NCI-H1694 treated with DMSO at 0.1 percent for 48 hours (cell line): ENCODE measurements at places on chromosomes 2 and 18.

DNA sequence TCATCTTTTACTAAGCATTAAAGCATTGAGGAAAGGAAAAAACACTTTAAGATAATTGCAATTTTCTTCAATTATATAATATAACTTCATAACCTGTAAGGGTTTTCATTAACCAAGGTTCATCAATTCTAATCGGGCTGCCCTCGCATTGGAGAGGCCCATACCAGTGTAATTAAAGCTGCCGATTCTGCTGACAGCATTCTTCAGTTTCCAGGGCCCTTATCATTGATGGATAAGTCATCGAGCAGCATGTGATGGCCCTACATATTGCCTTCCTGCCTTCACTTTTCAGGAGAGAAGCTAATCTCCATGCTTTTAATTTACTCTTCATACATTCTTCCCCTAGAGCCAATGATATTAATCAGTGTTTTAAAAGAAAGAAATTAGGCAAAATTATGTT is 92.0 kb downstream of the NCKAP5 start:
- DNase-seq, result no peak

GRCh38 chr18:34695310-34695709 is 14.8 kb upstream of the DTNA start:
- no peak for DNase-seq

DNA sequence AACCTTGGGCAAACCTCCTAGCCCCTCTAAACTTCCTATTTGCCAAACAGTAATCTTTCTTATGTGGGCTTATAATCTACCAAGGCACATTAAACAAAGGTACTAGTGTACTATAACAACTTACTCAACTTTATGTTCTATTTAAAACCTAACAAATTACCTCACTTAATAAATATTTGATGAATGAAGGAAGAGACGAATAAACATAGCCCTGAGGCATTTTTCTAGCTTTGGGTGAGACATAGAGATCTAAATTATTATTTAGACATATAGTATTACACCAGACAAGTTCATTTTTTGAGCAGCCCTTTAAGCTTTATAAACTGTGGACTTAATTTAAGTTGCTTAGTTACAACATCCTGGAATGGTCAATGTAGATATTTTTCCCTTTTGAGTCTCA is 104.6 kb downstream of the UNC80 start:
- no peak for DNase-seq

DNA sequence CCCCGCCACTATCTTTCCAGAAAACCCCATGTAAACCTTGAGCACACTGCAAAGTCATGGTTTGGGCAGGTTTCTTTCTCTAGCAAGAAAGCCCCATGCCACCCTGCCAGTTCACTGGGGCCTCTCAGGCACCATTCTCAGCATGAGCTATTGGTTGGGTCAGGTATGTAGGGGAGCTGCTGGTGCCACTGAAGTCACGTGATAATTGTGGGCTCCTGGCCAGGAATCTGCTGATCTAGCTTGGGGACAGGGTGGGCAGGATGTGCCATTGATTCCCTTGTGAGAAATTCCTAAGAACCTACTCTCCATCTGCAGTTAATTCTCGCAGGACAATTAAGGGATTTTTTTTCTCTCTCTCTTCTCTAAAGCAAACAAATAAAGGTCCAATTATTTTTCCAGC is 26.5 kb upstream of the HNMT start:
- DNase-seq, result no peak

DNA sequence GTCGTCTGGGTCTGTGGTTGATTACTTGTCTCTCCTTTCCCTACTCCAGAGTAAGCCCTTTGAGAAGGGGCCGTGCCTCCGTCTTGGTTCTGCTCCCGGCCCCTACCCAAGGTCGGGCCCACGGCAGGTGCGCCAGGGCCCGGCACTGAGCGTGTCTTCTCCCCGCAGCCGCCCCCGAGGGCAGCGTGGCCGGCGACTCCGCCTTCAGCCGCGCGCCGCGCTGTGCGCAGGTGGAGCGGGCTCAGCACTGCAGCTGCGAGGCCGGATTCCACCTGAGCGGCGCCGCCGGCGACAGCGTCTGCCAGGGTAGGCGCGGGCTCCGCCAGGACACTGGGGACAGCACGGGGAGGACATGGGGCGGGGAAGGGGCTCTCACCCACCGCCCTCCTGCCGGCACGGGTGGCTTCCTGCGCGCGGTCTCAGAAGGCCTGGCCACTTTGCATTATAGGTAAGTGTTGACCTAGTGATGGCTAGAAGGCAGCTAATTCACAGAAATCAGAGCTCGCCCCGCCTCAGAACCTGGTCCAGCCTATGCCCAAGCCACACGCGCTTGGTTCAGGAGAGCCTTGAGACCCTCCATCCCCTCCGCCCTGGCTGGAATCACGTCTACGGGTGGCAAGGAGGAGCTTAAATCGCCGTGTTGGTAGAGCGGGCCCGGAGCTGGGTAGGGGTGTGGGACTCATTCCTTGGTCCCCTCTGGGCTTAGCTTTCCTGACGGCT is 43.5 kb downstream of the FBLN7 start:
- DNase-seq, result no peak

GRCh38 chr2:158079672-158080071 is 22.0 kb upstream of the UPP2 start:
- no peak for DNase-seq

DNA sequence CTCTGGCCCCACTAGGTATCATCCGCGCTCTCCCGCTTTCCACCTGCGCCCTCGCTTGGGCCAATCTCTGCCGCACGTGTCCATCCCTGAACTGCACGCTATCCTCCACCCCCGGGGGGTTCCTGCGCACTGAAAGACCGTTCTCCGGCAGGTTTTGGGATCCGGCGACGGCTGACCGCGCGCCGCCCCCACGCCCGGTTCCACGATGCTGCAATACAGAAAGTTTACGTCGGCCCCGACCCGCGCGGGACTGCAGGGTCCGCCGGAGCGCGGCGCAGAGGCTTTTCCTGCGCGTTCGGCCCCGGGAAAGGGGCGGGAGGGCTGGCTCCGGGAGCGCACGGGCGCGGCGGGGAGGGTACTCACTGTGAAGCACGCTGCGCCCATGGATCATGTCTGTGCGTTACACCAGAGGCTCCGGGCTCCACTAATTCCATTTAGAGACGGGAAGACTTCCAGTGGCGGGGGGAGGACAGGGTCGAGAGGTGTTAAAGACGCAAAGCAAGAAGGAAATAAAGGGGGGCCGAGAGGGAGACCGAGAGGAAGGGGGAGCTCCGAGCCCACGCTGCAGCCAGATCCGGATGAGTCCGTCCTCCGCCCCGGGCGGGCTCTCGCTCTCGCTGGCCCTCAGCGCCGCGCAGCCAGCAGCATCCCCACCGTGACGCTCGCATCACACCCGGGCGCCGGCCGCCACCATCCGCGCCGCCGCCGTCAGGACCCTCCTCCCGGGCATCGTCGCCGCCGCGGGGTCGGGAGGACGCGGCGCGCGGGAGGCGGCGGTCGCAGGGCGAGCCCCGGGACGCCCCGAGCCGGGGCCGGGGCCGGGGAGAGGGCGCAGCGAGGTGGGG is 664 bp downstream of the NETO1 start:
- peak; percentile 26 for DNase-seq

- no peak for DNase-seq
These were observed 20.3 kb downstream of the RAB3GAP1 start for GRCh38 chr2:135072125-135072997.

DNA sequence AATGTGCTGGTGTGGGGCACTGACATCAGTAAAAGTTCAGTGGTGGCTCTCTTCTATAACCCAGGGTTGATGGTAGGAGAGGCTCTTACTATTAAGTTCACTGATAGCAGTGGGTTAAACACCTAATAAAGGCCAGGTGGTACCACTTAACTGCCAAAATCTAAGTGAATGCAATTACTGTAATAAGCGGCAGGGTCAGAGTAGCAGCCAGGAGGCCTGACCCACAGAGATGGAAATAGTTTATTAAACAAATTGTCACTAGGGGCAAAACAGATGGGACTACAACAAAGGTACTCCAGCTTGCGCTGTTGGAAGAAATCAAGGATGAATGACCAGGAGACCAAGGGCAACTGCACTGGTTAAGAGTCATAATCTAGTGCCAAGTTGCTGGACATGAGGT is 26.6 kb downstream of the ZSWIM2 start:
- no peak for DNase-seq

GRCh38 chr18:45541421-45541820 is 73.9 kb upstream of the SLC14A2 start:
- no peak for DNase-seq

GRCh38 chr2:62227386-62228075 is 31.6 kb downstream of the B3GNT2 start:
- DNase-seq, result no peak

GRCh38 chr2:95372845-95373244 is 29.7 kb upstream of the FAHD2A start:
- no peak for DNase-seq

DNA sequence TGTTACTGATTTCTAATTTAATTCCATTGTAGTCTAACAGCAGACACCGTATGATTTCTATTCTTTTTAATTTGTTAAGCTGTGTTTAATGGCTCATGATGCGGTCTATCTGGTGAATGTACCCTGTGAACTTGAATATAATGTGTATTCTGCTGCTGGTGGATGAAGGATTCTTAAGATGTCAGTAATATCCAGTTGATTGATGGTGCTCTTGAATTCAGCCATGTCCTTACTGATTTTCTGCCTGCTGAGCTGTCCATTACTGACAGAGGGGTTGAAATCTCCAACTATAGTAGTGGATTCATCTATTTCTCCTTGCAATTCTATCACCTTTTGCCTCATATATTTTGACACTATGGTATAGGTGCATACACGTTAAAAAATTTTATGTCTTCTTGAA is 373.3 kb upstream of the RAB12 start:
- no peak for DNase-seq
